Fibroblast of upper back skin (primary cell): ENCODE measurements at places on chromosomes 5 and 9.

- DNase-seq = no peak
Measured at GRCh38 chr9:34037626-34038025, 11.1 kb downstream of the UBAP2 start.

- DNase-seq = peak; percentile 8
Measured at GRCh38 chr9:96080364-96080763, 204.9 kb downstream of the ERCC6L2 start.

GRCh38 chr9:94147776-94148175 is 63.5 kb downstream of the PTPDC1 start:
- DNase-seq = no peak

- no peak for DNase-seq
Measured at GRCh38 chr9:101590901-101591300, 3.9 kb downstream of the PPP3R2 start.

DNA sequence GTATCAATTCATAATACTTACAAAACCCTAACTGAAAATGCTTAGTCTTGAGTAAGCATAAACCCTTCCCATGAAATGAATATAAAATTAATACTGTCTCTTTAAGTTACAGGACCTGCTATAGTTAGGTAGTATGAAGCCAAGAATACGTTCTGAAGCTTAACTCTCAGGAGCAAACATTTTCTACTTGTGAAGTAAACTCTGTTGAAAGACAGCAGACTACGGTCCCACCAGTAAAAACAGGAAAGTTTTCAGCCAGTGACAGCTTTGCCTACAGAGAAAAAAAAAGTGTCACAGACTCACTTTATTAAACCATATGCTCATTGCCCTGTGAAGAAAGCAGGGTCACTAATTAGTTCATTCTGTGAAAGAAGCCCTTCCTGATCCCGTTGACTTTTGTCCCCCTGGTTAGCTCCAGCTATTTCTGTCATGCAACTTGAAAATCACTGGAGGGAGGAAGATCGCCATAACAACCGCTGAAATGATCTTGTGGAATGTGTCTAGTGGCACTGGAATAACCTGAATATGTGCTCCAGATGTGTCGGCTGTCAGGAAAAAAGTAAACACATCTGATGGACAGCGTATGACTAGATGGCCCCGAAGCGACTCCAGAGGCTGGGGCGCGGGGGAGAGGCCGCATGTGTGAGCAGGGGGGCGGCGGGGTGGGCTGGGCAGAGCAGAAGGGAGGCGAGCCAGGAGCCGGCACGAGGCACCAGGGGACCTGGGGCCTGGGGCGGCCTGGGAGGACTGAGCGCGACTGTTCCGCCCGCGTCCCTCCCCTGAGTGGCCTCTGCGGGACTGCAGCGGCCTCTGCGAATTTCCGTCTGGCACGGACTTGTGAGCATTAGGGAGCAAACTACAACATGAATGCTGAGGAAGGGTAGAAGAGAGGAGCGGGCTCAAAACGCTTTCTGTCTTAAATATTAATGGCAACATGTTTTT is 41.9 kb downstream of the BNC2 start:
- peak; percentile 89 for DNase-seq

DNA sequence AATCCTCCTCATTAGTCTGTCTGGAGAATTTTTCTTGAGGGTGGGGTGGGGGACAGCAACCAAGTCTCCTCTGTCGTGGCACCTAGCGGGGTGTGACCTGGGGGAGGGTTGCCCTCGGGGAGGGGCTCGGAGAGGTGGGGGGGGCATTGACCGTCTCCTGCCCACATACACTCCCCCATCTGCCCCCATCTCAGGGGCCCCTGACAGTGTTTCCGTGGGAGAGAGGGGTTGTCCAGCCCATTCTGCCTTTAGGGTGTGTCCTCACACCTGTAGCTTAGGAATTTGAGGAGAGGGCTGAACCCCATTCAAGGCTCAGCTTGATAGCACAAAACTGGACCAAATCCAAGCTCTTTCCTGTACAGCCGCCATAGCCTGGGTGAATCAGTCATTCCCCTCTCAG is 5.9 kb upstream of the CXXC5 start:
- DNase-seq = no peak

DNA sequence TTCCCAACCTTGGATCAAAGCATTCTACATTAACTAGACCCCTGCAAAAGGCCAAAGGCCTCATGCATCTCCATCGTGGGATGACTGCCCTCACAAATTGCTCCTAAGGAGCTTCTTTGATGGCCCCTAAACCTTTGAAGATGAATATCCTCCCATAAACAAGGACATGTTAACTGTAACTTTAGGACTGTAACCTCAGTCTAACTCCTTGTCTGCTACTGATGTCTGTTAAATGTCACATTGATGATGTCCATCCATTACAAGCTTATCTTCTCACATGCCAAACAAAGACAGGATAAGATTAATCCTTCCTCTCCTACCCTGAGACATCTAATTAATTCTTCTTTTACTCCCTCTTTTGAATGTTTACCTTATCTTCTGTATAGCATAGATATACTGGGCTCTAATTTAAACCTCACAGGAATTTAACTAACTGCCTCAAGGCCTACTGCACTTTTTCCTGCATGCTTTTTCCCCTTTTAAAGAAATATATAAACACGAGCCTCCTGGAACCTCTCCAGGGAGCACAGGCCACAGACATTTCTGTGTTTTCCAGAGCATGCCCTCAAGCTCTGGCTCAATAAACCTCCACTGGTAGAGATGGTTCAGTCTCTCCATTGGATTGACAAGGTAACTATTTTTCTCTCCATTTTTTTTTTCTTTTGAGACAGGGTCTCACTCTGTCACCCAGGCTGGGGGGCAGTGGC is 90.6 kb upstream of the SLC25A48 start:
- DNase-seq = no peak

- peak; percentile 90 for DNase-seq
Measured at GRCh38 chr5:56026863-56027300, 32.1 kb upstream of the IL6ST start.

- DNase-seq = peak; percentile 64
Measured at GRCh38 chr5:18465833-18466681, 831.8 kb downstream of the TAF11L14 start.

- no peak for DNase-seq
Measured at GRCh38 chr5:6535594-6535993, 86.9 kb downstream of the UBE2QL1 start.

DNA sequence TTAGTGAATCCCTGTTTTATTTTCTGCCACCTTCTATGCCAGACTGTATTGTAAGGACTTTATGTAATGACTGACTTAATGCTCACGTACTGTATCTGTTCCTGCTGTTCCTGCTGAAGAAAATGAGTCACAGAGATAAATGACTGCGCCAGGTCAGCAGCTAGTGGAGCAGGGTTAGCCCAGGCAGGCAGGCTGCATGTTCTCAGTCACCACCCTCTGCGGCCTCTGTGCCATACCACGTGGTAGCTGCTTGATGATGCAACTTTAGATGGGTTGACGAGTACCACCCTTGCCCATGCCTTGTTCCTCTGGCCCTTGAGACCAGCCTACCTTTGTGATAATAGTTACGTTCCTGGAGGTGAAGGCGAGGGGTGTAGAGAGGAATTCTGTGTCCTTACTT is 161.9 kb downstream of the TRIO start:
- peak; percentile 55 for DNase-seq

- peak; percentile 47 for DNase-seq
Measured at GRCh38 chr5:69484891-69485290, 7.7 kb upstream of the OCLN start.

- DNase-seq = no peak
Measured at GRCh38 chr9:125995706-125996105, 248.5 kb downstream of the PBX3 start.

DNA sequence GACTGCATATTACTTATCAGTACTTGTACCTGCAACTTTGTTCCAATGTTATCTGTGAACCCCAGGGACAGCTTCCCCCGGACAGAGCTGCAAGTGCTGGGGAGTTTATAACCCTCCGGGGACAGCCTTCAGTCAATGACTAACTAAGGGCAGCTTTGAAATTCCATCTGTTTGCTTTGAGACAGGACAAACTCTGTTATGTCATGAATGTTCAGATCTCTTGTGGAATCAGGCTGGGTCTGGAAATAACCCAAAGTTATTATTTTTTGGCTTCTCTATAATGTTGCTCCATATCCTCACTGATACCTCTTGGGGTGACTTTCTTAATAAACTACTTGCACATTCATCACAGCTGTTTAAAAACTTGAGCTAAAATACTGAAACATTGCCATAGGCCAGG is 617.5 kb upstream of the TLE4 start:
- DNase-seq = peak; percentile 51

- DNase-seq = peak; percentile 45
Measured at GRCh38 chr9:114278881-114279570, 43.9 kb upstream of the ORM1 start.

GRCh38 chr9:85036496-85036895 is 367.0 kb downstream of the NTRK2 start:
- no peak for DNase-seq

DNA sequence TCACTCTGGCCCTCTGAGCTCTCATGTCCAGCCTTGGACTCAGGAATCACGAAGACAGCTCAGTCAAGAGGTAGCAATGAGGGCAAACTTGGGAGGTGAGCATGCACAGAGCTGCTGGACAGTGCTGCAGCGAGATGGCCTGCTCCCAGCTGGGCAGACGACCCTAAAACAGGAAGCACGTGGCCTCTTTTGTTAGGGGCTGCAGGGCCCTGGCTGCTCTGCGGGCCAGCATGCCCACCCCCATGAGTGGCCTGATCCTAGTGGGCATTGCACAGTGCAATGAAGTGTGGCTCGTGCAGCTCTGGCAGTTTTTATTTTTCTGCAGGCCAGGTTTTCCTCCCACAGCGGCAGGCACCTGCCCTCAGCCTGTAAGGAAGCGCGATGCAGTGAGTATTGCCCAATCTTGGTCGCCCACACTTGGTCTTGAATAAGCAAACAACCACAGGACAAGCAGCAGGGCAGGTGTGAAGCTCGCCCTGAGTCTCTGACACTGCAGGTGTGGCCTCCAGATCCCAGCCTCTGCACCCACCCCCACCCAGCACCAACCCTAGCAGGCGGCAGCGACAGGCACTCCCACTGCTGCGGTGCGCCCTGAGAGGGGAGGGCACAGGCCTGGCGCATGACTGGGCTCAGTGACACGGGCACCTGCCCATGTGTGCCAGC is 60.8 kb downstream of the SEMA4D start:
- no peak for DNase-seq

DNA sequence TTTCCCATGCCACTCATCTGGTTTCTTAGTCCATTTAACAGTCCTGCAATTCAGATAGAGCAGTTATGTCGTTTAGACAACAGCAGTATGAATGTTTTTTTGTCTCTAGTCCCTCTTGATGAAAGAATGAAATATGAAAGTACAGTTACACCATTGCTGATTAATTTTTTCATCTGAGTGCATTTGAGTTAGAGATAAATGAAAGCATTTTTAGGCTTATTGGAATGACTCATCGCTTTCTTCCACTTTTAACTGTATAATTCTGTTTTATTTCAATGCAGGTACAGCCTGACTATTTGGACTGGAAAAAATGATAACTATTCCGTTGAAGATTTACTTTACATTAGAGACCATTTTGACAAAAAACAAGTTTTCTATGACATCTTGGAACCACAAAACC is 28.7 kb downstream of the ANKRD34B start:
- no peak for DNase-seq

GRCh38 chr5:6780802-6781391 is 67.7 kb downstream of the TENT4A start:
- no peak for DNase-seq

DNA sequence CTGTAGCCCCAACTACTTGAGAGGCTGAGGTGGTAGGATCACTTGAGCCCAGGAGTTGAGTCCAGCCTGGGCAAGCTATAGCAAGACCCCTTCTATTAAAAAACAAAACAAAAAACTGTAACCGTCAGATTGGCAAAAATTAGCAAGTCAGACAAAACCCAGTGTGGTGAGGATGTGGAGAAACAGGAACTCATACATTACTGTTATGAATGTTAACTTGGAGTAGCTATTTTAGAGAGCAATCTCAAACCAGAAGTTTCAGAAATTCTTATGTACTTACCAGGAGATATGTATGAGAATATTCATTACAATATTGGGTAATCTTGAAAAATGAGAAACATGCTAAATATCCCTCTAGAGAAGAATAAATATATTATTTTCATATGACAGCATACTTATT is 120.3 kb downstream of the INVS start:
- no peak for DNase-seq

DNA sequence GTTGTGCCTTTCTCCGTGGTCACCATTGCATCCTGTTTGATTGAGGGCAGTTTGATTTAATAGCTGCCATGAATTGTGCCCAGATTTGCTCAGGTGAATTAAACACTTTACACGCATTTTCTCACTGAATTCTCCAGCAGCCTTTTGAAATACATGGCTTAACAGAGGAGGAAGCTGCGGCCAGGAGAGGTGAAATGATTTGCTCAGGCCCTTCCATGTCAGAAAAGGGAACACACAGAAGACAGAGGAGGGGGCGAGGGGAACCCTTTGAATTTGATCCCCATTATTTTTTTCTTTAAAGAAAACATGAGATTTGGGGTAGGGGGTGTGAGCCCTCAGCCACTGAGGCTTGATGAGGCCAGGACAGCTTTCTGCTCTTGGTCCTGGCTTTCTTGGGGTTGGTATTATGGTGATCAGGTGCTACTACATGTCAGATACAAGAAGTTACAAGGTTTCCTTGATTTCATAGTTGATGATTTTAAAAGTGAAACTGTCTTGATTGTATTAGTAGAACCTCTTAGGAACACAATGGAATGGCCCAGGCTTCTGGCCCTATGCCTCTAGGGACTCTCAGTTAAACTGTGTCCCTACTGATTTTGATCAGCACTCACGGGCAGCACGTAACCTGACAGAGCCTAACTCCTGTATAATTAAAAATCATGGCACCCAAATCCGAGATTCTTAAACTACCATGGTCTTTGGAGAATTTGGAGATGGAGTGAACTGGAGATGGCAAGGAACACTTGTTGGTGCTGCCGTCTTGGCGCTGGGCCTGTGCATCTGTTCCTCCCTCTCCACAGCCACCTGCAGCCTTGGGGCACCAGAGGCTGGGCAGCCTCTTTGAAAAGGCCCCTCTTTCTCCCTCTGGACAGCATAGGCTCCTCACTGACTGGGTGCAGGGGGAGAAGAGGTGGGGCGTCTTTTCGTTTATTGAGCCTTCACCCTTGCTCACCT is 107.9 kb downstream of the TRIO start:
- DNase-seq = no peak

GRCh38 chr9:96725576-96725975 is 52.3 kb downstream of the ZNF510 start:
- no peak for DNase-seq

DNA sequence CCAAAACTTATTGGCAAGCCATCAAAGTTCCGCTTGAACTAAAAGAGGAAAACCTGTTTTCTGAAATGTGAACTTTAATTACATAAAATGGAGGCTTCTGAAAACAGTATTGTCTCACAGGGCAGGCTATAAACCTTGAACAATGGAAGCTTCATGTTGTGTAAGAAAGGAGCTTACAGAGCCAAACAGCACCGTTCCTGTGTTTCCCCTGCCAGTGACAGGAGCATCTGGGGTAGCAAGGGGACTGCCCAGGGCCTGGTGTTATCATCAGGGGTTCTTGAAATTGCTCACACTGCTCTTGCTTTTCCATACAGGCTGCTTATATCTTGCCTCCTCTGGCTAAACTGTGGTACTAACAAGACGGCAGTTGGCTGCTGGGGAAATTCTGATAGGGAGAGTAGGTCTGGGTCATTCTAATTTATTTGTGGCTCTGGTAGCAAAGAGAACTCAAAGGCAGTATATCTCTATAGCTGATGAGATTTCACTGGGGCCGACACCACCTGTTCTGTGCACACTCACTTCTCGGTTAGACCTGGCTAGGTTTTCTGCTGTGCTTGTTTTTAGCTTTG is 40.4 kb downstream of the BASP1 start:
- DNase-seq = no peak

GRCh38 chr5:149932445-149933350 is 11.9 kb downstream of the PDE6A start:
- DNase-seq = no peak
